ENCODE measurements at places on chromosomes 2 and 18. TPM values are rescaled to one million over a fixed set of nuclear protein-coding genes. Genes with fewer than 3 reads are reported as not detected.

Gene VPS54
- total RNA-seq, result 14.3 TPM

Gene PDCD1
- not detected for total RNA-seq

Gene ALPP
- not detected for total RNA-seq

Gene TSPYL6
- not detected for total RNA-seq

Gene KCNK3
- not detected for total RNA-seq

Gene SERPINB2
- total RNA-seq, result 5.2 TPM

Gene RESP18
- not detected for total RNA-seq

Gene EML4
- 29.1 TPM for total RNA-seq

Gene SRD5A2
- not detected for total RNA-seq

Gene RTTN
- total RNA-seq, result 10.6 TPM

Gene MARS2
- 3.1 TPM for total RNA-seq

Gene TGFA
- not detected for total RNA-seq

Gene GPAT2
- total RNA-seq, result 2.5 TPM

Gene HOXD4
- not detected for total RNA-seq

Gene UGT1A3
- total RNA-seq, result not detected

Gene FAP
- 40.7 TPM for total RNA-seq

Gene UGT1A7
- total RNA-seq, result not detected

Gene EML6
- under 0.01 TPM for total RNA-seq

Gene XIRP2
- 0.17 TPM for total RNA-seq
